Cardiac septum (tissue), 1 donor: ENCODE measurements at places on chromosomes 1 and 21. TPM values are rescaled to one million over a fixed set of nuclear protein-coding genes. Genes with fewer than 3 reads are reported as not detected.

GPR37L1 gene
- not detected for total RNA-seq

CLIC6 gene
- 8.9 TPM for total RNA-seq

- DNase-seq: no peak
Observed at GRCh38 chr1:92473781-92474495, 12.8 kb downstream of the GFI1 start.

LEMD1 gene
- total RNA-seq: not detected

DNA sequence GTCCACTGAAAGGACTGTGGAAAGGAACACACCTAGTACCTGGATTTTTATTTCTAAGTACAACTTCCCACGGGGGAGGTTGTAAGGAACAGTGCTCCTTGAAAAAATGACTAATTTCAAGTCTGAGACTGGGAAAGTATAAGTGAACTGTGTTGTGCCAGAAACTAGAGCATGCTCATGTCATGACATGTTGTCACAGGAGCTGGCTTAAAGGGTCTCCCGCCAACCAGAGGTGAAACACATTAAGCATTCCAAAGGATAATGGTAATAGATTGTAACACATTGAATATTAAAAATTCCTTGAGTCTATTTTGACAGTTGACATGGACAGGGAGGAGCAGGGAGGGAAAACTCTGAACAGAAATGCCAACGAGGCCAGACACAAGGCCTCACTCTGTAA, 6.3 kb downstream of the ATP2B4 start:
- no peak for DNase-seq

TMCC2 gene
- total RNA-seq: 4.0 TPM

DNA sequence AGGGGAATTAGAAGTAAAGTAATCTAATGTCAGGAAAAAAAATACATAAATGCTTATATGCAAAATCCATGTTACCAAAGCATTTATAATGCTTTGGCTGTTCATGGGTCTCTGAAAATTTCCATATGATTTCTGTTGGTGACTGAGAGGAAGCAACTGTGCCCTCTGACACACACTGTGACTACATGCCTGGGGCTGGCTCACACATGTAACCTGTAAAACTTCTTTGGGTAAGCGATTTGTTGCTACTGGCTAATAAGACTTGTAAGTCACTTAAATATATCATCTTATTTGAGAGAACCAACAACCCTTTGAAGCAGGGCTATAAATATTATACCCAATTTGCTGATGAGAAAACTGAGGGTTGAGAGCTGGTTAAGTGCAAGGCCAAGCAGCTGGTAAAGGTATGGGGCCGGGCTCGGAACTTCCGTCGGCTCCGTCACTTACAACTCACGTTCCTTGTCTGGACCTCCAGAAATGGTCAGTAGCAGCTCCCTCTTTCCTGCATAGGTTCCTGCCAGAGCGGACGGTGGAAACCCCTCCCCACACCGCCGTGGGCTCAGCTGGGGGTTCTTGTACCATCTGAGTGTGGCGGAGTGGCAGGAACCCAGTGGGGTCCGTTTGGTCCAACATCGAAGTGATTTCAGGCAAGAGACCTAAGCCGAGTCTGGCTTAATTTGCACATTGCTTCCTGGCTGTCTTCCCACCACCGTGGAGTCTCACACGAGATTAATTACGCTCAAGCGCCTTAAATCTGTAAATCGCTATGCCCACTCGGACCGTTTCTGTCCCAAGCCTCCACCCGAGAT, 714 bp downstream of the DFFA start:
- no peak for DNase-seq

DNA sequence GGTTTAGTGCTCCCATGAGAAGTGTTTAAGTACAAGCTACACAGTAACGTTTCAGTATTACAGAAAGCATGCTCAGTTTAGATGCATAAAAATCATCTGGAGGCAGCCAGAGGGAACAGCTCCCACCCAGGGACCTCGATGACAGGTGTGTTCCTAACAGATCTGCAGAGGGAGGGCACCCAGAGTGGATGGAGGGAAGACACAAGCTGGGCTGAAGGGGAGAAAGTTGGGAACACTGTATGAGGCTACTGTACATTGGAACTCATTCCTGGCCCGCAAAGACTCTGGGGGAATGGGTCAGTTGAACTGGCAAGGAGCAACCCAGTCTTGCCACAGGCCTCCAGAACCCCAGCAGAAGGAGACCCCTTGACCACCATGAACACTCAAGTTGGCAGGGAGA, 52.4 kb downstream of the ZP4 start:
- no peak for DNase-seq

CFHR1 gene
- not detected for total RNA-seq

RIPPLY3 gene
- total RNA-seq: not detected

DNA sequence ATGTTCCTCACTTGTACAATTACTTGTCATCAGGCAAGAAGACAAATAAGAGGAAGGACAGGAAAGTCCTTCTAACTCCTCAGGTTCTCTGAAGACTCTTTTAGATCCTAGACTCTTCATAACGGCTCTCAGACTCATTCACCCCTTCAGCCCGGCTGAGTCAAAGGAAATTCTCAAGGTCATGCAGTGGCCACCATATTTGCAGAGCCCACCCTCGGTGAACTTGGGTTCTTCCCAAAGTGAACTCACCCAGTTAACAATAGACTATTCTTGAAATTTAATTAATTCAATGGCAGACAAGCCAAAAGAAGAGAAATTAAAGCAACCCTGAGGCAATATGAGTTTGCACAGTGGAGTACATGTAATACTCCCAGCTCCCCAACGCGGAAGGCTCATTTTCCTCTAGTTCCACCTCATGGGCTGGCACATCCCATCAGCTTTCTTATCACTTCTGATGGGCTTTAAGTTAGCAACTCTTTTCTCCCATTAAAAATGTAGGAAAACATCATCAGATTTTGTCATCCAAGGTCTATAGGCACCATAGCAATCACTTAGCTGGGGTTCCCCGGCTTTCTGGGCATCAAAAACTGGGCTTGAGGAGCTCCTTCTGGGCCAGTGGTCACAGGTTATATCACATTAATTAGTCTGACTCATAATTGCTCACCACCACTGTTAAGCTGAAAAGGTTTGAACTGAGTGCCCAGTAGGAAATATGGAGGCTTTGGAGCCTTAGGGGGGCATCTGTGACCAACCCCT, 27.8 kb upstream of the TIAM1 start:
- DNase-seq: no peak

DNA sequence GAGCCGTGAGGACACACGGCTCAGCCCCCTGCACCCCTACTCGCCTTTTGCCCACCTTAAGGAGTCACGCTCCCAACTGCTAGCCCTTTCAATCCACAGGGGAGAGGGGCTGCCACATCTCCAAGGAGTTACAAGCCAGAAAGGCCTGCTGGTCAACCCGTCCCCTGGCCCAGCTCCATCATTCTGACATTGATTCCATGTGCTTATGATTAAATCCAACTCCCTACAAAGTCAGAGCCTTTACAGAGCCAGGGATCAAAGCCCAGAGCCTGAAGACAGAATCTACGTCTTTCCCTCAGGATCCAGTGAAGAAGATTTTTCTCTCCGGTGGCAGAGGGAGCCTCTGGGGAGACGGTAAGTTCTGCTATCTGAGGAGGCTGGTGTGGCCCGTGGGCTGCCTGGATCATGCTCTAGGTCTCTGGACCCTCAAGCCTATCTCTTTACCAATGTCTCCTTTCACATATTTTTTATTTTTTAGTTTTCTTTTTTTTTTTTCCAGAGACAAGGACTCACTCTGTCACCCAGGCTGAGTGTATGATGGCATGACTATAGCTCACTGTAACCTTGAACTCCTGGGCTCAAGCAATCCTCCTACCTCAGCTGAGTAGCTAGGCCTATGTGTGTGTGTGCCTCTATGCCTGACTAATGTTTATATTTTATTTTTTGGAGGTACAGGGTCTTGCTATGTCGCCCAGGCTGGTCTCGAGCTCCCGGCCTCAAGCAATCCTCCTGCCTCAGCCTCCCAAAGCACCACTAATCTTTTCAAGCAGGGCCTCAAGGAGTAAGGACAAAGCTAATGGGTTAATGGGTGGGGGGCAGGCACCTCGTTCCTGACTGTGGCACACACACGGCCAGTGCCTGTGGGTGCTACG, 61.3 kb downstream of the SLC66A1 start:
- no peak for DNase-seq

GPR25 gene
- total RNA-seq: not detected

GRCh38 chr1:209409780-209410179, 173.7 kb upstream of the CAMK1G start:
- DNase-seq: no peak

DNA sequence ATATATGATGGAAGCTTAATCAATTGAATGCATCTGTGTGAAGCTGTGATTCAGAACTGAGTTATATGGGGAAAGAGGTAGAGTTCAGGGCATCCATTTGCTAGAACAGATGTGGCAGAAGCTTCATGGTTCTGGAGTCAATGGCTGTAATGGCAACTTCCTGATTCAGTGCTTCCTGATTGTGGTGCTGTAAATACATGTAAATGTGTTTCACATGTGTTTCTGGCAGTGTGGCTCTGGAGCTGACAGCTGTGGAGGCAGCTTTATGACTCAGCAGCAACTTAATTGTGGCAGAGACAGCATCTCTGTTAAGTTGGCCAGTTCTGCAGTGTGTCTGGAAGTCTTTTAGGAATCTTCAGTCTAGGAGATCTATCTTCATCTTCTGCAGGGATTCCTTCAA, 226.6 kb upstream of the ZRANB2 start:
- no peak for DNase-seq

- DNase-seq: no peak
Observed at GRCh38 chr1:119743308-119743707, 25.4 kb downstream of the HMGCS2 start.

DNA sequence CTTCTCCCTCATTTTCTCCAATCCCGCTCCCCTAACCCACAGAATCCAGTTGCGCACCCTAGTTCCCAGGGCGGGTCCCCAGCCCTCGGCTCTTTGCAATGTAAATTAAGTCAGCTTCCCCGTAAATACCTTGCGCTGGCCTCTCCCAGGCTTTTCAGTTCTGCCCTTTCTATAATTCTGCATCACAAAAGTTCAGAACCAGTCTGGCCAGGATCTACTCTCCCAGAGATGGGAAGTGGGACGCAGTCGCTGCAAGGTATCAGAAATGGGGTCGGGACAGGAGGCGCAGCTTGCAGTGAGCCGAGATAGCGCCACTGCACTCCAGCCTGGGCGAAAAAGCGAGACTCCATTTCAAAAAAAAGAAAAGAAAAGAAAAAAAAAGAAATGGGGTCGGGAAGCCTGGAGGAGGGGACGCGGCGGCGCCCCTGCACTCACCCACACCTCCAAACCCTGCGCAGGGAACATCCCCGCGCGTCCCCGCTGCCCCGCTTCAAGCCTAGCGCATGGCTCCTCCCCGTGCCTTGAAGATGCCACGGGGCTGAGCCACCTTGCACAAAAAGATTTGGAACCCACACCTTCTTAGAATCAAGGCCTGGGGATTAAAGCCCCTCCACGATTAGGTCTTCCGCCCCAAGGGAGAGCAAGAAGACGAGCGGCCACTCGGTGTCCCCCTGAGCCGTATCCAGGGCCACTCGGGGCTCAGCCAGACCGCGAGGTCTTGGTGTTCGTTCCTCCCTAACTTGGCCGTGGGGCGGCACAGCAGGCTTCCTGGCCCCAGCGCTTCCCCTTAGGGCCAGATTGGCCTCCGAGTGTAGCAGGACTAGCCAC, 27.2 kb upstream of the ITLN2 start:
- no peak for DNase-seq

GNAT2 gene
- not detected for total RNA-seq

DNA sequence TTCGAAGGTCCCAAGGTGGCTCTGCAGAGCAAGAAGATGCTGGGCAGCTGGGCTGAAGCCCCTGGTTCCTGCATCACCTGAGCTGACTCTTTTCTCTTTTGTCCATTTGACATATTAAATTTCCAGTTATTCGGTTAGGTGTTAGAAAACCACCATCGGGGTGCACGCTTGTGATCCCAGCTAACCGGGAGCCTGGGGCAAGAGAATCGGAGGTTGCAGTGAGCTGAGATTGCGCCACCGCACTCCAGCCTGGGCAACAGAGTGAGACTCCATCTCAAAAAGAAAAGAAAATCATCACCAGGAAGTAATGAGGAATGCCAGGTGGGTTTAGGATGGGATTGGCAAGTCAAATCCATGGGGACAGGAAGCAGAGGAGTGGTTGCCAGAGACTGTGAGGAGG, 76.3 kb upstream of the ZC3H12A start:
- DNase-seq: no peak

DNA sequence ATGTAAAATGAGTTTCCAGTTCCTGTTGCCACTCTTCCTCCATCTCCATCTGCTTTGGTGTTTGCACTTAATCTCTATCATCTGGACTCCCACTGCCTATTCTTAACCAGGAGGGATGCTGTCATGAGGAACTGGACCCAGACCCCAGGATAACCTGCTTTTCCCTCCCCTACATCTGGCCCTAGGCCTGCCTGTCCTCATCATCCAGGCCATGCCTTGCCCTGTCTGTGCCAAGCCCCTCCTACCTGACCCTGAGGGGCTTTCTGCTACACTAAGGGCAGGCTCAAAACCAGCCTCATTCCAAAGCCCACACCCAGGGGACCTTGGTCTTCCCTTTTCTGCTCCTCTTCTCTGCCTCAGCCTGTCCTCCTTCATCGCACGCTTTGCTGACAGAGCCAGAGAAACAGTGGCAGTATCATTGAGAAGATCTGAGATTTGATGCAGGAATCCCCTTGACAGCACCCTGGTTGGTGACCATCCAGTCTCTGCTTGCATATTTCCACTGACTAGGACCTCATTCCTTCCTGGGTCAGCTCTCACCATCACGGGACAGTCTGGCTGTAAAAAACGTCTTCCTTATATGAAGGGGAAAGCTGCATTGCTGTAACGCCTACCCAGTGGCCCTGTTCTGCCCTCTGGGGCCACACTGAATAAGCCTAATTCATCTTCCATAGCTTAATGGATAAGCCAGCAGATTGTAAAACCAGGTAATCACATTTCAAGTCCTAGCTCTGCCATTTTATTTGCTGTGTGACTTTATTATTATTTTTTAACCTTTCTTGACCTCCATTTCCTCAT, 38.8 kb downstream of the PLXNA2 start:
- DNase-seq: no peak

EXOSC10 gene
- total RNA-seq: 22.5 TPM

DNA sequence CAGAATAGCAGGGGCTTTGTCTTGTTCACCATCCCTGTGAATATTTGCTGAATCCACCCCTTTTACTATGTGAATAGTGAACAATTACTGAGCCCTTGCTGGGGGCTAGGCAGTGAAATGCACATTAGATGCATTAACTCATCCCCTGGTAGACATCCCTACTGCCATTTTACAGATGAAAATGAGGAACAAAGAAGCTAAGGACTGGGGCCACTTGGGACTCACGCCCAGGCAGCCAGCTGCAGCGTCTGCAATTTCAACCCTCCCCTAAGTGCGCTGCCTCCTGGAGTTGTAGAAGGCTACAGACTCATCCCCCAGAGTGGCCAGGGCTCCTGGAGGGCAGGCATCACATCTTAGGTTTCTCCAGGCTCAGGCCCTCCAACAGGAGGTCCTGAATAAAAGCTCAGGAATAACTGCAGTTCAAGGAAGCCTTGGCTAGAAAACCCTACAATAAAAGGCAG, 31.6 kb downstream of the CAPZB start:
- no peak for DNase-seq

CFAP141 gene
- total RNA-seq: not detected

MAN1C1 gene
- total RNA-seq: 16.7 TPM

- DNase-seq: no peak
Observed at GRCh38 chr21:37319551-37319950, 47.0 kb upstream of the DYRK1A start.
